ENCODE measurements at places on chromosomes 6 and 20. TPM values are rescaled to one million over a fixed set of nuclear protein-coding genes. Genes with fewer than 3 reads are reported as not detected.

GRCh38 chr6:163627274-163628062 lies 212.9 kb downstream of the QKI start:
- no peak for DNase-seq

OXT gene
- polyA plus RNA-seq = 0.50 TPM

GRCh38 chr6:81762606-81763005 lies 10.1 kb upstream of the TENT5A start:
- no peak for DNase-seq

DNA sequence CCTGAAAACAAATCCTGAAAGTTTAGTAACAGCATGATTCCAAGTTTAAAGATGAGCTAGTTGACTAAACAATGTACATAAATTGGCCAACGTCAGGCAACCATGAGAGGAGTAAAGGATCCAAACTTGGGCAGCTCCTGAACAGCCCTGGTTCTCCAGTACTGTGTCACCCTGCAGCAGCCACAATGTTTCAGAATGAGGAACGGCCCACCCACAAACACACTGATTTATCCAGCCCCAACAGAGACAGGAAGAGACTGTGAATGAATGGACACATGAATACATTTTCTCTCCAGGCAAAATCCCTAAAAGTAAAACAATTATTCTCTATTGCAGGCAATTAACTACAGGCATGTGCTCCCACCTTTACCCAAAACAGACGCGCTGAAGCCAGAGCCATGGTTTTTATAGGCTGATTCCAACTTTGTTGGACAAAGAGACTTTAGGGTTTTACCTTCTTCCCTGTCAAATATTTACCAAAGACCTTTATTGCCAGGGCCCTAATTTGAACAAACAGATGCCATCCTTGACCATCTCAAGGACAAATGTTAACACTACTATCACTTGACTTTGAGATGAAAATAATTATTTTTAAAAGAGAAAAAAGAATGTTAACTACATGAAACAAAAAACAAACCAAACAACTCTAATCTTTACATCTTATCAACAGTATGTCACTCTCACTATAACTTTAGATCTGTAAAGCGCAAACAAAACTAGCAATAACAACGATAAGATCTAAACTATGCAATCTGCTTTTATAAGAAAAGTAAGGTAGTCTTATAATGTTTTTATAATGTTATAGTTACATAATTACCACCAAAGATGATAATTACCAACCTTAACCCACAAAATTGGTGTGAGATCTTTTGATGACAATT lies 22.9 kb downstream of the CNKSR3 start:
- no peak for DNase-seq

DNA sequence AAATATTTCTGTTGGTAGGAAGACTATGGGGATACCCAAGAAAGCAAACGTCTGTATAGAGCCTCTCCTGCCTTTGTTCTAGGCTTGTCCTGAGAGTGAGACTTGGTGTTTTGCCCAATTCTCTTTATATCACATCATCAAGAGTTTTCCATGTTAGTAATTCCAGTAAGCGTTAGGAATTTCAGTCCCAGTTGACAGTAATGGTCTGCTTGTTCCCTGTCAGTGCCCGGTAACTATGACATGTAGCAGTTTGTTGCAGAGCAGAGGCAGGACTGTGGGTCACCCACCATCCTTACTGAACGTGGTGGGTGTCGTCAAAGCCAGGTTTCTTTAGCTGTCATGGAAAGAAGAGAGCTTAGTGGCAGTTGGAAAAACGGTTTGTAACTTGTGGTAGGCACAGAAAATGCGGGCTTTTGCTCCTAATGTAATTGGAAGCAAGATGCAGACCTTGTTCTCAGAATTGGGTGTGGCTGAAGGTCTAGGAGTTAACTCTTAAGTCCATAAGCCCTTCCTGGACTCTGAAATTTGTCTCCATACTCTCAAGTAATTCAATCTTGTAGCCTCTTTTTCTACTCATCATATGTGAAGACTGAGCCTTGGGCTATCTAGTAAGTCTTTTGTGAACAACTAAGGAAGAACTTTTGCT lies 188.8 kb downstream of the TMEM242 start:
- no peak for DNase-seq

GRCh38 chr6:21949211-21949801 lies 347.5 kb downstream of the PRL start:
- no peak for DNase-seq

Measured in hindlimb muscle (tissue), 1 donor.